ENCODE measurements at places on chromosomes 7 and 10.

GRCh38 chr10:84818961-84819360, 490.6 kb downstream of the CCSER2 start:
- DNase-seq = no peak

DNA sequence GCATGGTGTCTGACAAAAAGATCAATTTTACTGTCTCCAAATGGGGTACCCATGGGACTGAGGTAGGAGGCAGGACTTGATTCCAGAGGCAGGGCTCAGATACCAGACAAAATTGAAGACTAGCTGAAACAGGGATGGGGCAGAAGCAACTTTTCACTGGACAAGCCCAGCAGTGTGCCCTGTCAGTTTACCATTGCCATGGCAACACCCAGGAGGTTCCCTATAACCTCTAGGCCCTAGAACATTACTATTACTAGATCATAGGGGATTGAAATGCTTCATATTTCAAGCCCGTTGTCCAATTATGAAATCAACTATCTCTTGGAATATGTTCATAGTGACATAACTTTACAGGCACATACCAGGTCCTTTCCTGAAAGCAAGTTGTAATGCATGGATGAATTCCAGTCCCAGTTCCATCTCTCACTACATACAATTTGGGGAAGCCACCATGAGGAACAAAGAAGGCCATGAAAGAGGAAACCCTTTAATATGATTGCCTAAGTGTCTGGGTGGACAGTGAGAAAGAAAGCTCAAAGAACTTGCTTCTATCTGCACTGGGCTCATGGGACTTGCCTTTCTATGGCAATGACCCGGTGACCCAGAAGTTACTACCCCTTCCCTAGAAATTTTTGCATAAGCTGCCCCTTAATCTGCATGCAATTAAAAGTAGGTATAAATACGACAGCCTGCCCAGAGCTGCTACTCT, 557.9 kb downstream of the KCNMA1 start:
- DNase-seq = no peak

DNA sequence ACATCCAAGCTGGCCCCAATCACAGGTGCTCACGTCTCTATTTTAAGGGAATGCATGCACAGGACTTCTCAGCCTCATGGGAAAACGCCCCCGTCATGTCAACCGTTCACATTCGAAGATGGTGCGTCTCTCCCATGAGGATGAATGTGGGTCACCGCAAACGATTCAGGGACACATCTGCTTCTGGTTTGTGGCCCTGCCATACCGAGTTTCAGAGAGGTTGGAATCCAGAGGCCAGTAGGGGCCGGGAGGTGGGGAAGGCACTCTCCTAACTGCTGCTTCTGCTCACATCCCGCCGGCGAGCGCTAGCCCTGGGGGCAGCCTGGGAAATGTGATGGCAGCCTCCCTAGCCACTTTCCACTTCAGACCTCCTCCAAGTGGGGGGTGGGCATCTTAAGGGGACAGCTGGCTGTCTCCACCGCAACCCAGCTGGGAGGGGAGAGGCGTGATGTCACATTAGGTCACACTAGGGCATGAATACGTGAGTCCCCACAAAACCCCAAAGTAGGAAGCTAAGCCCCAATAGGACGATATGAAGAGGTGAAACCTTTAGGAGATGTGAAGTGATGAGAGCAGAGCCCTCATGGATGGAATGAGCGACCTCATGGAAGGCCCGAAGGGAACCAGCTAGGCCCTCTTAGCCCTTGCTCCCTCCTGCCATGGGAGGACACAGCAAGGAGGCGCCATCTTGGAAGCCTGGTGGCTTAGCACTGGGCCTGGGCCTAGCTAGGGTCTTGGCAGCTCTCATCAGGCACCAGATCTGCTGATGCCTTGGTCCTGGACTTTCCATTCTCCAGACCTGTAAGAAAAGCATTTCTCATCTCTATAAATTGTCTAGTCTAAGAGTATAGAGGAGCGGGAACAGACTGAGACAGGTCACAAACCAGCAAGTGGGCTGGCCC, 107.8 kb downstream of the TCERG1L start:
- DNase-seq = peak; percentile 2

DNA sequence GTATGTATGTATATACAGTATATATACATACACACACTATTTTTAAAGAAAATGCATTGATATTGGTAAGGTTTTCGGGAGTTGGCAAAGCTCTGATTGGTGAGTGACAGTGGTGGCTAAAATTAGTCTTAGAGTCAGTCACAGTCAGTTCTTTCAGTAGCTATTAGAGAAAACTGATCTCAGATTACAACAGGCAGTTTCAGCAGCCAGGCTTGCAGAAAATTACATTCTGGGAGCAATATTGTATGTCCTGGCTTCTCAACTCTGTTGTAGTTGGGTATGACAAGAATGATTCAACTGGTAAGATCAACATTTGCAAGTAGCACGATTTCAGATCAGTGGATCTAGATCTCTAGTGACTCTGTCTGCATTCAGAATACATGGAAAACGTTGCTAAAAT, 897.9 kb upstream of the AUTS2 start:
- DNase-seq = no peak

GRCh38 chr10:60147025-60147424, 240.7 kb upstream of the CCDC6 start:
- no peak for DNase-seq

GRCh38 chr10:104546756-104547155, 94.3 kb upstream of the SORCS3 start:
- no peak for DNase-seq

DNA sequence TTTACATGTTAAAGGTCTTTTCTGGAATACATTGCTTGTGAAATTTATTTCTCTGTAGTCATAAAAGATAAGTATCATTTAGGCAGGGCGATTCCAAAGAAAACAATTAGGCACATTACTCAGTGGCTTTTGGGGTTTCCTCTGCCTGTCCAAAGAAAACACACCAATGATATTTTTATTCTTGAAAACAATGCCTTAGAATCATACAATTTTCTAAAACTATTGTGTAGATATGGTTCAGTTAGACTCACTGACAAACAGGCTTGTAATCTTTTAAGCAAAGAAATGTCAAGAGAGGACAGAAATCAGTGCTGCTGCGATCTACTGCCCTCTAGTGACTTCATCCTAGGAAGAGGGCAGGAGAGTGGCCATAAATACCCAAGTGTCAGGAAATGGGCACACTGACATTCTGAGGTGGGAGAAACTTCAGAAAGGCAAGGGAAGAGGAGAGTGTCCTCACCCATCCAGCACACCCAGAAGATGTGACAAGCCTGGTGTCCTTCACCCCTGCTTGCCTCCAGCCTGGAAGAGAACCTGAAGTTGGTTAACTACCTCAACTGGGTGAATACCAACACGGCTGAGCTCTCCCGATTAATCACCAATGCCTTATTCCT, 120.5 kb downstream of the GALNT11 start:
- DNase-seq = peak; percentile 24

DNA sequence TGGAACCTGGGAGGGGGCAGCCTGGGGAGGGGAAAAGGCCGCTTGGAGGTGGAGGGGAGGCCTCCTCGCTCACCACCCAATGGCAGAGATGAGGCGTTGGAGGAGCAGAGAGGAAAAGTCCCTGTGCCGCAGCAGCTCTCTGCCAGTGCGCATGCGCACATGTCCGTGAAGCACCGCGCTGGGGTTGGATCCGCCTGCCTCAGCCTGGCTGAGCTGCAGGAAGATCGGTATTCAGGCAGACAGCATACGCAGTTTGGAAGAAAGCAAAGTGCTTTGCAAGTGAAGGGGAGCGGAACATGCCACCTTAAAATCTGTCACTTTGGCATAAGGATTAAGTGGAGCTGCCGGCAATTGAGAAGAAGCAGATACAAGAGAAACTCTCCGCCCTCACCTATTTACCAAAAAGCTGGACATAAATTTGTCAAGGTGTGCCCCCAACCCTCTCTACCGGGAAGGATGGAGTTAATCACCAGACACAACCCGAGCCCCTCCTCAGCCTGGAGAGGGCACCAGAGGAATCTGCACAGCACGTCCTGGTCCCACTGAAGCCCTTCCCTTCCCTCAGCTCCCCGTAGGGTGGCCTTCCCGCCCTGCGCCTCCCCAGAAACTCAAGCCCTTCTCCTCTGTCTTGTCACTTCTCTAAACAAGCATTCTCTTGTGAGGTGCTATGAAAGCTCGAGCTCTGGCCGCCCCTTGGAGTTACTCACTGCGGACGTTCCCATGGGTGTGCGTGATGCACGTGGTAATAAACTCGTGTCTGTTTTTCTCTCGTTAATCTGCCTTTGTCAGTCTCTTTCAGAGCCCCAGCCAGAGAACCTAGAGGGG, 32.2 kb upstream of the TMEM72 start:
- peak; percentile 77 for DNase-seq

DNA sequence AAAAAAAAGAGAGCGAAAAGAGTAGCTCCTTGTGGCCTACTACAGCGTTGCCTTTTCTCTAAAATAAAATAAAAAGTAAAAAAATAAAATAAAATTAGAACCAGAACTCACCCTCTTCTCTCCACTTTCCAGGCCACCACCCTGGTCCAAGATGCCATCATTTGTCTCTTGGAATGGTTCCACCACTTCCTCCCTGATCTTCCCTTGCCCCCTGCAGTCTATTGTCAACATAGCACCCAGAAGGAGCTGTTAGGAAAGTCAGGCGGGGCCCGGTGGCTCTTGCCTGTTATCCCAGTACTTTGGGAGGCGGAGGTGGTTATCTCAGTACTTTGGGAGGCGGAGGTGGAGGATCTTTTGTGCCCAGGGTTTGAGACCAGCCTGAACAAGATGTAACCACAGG, 7.6 kb upstream of the GRID2IP start:
- peak; percentile 13 for DNase-seq

DNA sequence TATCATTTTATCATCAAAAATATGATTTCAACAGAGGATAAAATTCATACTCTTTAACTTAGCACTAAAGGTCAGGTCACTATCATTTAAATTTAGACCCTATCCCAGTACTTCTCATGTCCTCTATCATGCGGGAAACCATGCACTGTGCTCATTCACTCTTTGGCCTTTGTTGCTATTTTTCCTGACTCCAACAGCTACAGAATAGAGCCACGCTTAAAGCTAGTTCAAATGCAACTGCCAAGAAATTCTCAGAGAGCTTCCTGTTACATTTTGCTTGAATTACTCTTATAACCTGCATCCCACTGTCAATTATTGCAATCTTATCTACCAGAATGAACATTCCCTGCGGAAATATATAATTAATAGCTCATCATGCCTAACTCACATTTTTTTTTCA, 58.3 kb downstream of the SEMA3A start:
- DNase-seq = no peak

GRCh38 chr7:26550492-26550891, 258.8 kb downstream of the SNX10 start:
- DNase-seq = no peak

DNA sequence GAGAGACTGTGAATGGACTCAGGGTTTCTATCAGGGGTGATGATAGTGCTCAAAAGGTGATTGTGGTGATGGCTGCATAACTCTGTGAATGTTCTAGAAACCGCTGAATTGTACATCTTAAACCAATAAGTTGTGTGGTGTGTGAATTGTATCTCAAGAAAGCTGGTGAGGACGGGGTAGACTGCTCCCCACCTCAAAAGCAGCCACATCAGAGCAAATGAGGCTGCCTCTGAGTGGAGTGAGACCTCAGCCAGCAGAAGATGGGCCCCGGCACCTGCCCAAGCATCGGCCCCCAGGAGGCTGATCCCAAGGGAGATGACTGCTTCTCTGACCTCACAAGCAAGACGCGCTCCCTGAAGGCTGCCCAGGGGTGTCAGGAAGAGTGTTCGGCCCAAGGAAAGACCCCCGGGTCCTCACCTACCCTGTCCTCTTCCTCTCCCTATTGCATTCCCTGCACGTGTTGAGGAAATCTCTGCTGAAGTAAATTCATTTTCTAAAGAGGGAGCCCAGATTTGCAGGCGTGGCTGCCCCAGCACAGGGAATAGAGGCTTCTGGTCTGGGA, 279.3 kb upstream of the SHH start:
- no peak for DNase-seq

DNA sequence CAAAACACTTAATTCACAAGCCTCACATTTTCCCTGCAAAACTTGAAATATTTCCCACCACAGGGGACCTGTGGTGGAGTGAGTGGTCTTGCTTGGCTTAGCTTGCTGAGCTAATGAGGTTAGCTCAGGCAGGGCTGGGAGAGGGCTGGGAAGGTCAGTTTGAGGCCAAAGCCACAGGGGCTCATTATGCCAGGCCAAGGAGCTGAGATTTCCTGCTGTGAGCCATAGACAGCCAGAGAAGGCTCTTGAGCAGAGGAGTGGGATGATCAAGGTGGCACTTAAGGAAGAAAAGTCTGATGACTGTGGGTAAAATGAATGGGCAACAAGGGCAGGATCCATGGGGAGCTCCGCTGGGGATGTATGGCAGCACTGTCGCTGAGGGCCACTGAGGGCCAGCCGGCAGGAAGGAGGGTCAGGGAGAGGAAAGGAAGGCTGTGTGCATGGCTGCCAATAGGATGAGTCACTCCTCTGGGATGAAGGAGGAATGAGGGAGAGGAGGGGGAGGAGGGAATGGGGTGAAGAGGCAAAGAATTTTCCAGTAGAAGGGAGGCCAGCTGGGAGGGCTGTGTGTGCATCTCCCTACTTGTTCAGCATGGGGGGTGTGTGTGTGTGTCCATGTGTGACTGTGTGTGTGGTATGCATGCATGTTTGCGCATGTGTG, 18.7 kb upstream of the ZNF488 start:
- DNase-seq = no peak

DNA sequence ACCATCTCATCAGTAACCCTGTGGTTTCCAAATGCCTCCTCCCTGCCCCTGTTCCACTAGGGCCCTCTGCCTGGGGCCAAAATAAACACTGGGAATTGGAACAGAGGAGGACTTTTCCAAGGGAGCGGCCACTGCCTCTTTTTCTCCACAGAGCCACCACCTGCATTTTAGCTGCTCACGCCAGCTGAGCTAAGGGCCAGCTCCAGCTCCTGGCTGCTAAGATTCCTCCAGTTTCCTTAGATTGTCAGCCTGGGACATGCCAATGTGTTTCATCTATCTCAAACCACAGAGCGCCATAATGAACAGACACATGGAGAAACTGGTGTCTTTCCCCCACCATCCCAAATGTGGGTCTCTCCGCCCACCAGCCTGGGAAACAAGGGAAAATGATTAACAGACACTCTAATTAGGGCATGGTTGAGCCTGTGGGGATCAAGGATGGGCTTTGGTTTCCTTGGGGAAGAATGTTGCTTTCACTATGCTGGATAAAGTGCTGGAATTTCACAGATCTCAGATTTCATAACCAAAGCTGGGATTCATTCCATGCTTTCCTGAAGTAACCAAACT, 52.2 kb downstream of the ASB13 start:
- no peak for DNase-seq

- no peak for DNase-seq
These were observed 57.3 kb downstream of the FAM53B start for GRCh38 chr10:124686707-124687376.
